Activated T-helper 9 cell treated with anti-CD3 and anti-CD28 coated beads, Interleukin-2, amount 50 U/mL, for 16 hours (primary cell): ENCODE measurements at places on chromosomes 6 and 20.

GRCh38 chr6:117200067-117200466, 65.3 kb upstream of the VGLL2 start:
- DNase-seq, result no peak

- no peak for DNase-seq
Measured at GRCh38 chr6:69427882-69428281, 368.9 kb downstream of the LMBRD1 start.

DNA sequence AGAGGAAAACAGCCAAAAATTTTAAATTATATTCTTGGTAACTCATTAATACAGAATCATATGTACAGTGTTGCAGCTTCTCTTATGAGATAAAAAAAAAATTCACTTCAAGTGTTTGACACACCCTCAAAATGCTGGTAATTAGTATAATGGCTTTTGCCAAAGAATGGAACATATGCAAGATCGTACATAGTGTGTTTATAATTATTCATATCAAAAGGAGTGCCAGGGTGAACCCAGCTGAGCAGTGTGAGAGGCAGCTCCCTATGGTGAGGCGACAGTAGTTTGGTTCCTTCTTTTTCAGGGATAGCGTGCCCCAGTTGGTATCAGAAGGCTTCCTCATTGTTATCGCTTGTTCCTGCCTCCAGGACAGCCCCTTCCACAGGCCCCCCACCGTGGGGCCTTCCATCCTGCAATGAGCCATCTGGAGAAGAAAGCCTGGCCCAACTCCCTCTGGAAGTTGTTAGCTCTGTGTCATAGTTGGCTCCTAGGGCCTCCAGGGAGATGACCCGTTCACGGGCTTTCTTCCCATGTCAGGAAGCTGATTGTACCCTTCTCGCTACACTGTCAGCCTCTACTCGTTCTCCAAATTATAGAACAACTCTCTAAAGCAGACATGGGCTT, 150.7 kb downstream of the FRK start:
- no peak for DNase-seq

- DNase-seq, result no peak
Measured at GRCh38 chr6:43492673-43493072, 15.3 kb downstream of the TJAP1 start.

- DNase-seq, result no peak
Measured at GRCh38 chr6:49342410-49342809, 120.6 kb downstream of the MMUT start.

DNA sequence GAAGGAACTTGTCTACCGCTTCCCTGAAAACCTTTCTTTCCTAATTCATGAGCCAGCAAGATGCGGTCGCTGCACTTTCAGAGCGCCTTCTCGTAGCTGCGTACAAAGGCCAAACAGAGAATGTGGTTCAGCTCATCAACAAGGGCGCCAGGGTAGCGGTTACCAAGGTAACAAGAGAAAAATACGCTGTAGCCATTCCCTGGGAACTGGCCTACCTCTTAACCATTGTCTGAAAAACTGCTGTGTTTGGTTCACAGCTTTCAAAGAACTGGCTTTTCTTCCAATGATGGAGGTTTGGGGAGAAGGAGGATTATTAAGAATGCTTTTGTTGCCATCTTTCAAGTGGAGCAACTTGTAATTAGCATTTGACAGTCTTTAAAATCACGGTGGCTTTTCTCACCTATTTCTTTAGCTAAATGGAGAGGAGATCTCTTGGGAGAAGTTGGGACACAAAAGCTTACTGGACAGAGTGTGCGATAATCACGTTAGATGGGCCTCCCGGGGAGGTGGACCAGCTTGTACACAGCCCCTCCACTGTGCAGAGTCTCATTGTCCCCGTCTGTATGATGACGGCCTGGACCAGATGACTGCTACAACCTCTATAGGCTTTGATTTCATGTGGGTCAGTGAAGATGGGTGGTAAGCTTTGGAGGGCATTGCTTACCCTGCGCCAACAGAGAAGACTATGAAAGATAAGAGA, 71.5 kb downstream of the LYRM2 start:
- no peak for DNase-seq

DNA sequence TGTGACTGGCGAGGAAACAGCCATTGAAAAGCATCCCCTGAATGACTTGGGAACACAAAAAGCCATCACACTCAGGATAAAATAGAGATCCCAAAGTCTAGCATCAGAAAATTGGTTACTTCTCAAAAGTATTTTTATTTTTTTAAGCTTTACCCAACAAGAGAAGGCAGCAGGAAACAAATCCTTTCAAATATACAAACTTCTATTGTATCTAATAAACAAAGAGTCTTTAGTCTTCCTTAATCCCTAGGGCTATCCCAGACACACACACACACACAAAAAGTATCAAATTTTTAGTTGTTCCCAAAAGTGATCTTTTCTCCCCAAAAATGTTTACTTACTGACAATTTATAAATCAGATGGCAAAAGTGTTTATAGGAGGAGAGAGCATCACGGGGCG, 33.2 kb upstream of the MARCKS start:
- no peak for DNase-seq

- no peak for DNase-seq
Measured at GRCh38 chr6:31723245-31723979, at the start of gene MPIG6B. MPIG6B (plus strand) TSS chr6:31723373; CDS start chr6:31723384, 11 bp downstream.

DNA sequence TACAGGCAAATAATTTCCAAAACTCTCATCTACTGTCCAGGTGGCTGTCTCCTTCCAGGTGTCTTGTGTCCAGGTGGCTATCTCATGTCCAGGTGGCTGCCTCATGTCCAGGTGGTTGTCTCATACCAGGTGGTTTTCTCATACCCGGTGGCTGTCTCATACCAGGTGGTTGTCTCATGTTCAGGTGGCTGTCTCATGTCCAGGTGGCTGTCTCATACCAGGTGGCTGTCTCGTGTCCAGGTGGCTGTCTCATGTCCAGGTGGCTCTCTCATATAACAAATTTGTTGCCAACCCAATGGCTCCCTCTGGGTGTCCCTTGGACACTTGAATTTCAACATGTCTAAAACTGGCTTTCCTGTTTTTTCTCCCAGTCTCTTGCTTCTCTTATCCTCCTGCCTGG, 14.3 kb upstream of the SLC22A3 start:
- DNase-seq, result no peak

- DNase-seq, result no peak
Measured at GRCh38 chr20:20582734-20583133, 129.7 kb downstream of the RALGAPA2 start.

GRCh38 chr6:8059129-8059528, 5.1 kb downstream of the BLOC1S5 start:
- no peak for DNase-seq

- no peak for DNase-seq
Measured at GRCh38 chr6:111461860-111462259, 21.2 kb downstream of the REV3L start.

- DNase-seq, result no peak
Measured at GRCh38 chr20:54126806-54127655, 46.8 kb downstream of the CYP24A1 start.

- no peak for DNase-seq
Measured at GRCh38 chr6:17277256-17277655, 3.9 kb upstream of the RBM24 start.

GRCh38 chr6:70404658-70405057, 8.7 kb upstream of the FAM135A start:
- no peak for DNase-seq

GRCh38 chr6:4342407-4343137, 207.2 kb upstream of the ECI2 start:
- no peak for DNase-seq

DNA sequence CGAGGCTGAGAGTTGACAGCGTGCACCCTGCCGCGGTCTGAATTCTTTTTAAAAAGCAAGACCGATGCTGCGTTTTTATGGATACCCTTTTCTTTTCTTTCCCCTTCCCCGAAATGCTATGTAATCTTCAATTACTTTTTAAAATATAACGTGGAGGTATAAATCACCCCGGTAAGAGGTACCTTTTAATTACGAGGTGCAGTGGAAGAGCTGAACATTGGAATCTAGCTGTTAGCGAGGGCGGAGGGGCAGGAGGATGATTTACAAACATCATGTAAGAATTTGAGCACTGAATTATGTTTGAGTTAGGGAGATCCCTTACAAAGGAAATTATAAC, 1.2 kb downstream of the EYA2 start:
- no peak for DNase-seq

DNA sequence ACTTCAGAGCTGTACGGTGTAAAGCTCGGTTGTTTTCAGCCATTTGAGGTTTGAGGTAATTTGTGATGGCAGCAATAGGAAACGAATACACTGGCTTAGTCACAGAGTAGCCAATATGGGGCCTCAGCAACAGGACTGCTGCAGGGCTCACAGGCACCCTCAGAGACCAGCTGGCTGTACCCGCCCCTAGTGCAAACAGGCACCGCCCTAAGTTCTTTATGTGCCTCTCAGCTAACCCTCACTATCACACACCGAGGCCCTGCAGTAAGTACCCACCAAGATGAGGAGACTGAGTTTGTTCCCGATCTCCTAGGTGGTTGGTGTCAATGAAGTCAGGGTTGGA, 11.2 kb upstream of the SERPINB9 start:
- DNase-seq, result no peak

DNA sequence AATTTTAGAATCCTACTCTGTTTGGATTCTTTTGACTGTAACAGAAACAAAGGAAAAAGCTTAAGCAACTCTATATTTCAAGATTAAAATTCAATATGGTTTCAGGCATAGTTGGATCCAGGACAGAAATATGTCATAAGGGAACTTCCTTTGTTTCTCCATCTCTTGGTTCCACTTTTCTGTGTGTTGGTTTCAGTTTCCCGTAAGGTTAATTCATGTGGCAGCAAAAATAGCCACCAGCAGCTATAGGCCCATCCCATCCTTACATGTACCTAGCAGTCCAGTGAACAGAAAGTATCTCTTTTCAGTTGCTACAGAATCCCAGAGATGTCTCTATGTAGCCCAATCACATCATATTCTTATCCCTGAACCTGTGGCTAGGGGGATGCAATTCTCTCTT, 8.8 kb upstream of the FAM8A1 start:
- DNase-seq, result no peak

GRCh38 chr6:137494281-137494987, at the start of gene OLIG3:
OLIG3 (minus strand) TSS chr6:137494394; CDS start chr6:137494170, 224 bp downstream.
- DNase-seq, result no peak

DNA sequence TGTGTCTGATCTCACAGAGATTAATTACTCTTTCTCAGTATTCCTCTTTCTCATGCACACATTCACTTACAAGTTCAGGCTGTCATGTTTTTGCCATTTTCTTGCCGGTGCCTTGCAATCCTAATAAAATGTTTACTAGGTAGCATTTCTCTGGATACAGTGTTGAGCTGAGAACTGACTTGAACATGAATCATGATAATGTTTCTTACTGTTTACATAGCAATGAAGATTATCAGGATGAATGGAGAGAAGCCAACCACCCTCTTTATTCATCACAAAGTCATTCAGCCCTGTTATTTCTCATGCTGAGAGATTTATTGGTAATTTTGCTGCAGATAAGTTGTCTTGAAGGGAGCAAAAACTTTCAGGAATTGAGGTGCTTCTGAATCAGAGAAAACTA, 185.5 kb upstream of the ECI2 start:
- no peak for DNase-seq

GRCh38 chr6:167956983-167957492, 40.4 kb upstream of the KIF25 start:
- DNase-seq, result no peak

DNA sequence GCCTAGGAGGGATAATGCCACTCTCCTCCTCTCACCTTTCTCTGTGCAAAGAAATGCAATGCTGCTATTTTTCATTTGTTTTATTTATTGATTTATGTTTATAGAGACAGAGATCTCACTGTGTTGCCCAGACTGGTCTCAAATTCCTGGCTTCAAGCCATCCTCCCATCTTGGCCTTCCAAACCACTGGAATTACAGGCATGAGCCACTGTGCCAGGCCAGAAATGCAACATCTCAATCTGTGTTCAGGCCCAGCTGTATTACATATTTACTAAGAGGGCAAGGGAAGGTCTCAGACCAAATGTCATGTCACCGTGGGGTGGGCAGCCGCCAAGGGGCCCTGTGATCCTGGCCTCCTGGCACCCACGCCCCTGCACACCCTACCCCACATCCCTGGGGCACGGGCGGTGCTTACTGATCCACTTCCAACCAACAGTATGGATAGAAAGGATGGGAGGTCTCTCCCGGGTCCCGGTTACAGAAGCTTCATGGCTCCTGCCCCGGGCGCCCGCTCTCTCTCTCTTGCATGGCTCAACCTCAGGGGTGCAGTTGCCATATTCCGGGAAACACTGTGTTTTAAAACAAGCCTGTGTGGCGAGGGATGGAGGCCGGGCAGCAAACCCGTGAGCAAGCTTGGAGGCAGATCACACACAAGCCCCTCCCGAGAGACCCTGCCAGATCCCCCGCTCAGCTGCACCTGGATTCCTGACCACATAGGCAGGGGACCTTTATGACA, 111.8 kb downstream of the AGPAT4 start:
- DNase-seq, result no peak

- DNase-seq, result no peak
Measured at GRCh38 chr6:49692534-49692933, 20.8 kb downstream of the CRISP2 start.

DNA sequence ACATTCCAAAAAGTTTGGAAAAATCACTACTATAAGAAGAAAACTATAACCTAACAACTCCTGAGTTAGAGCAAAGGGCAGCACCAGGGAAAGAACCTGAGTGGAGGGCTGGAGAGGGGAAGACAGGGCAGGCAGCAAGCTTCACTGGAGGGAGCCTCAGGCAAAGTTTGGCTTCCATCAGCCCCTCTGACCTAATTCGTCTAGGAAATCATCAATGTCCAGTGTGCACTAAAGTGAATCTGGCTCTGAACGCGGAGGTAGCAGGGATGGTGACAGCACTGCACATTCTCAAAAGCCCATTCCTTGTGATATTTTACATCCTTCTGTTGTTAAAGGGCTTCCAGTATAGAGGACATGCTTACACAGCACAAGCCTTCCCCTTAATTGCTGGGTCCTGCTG, 87.1 kb downstream of the ZDHHC14 start:
- no peak for DNase-seq

GRCh38 chr20:4040283-4041179, 25.2 kb upstream of the RNF24 start:
- DNase-seq, result no peak

DNA sequence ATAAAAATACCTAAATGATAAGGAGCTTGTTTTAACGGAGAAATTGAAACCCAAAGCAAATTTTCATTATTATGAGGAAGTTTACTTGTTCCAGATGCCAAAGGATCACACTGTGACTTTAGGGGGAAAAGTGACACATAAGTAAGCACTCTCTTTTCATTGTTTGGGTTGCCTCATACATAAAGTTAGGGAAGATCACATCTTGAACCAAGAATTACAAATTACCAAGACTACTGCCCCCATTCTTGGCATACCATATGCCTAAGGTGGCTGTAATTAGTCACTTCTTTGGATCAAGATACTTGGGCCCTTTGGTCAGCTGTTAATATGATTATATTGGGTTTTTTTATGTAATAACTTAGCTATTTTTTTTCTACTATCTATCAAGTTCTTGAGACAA, 269.0 kb downstream of the COL12A1 start:
- DNase-seq, result no peak

GRCh38 chr20:2657241-2657640, 4.8 kb downstream of the NOP56 start:
- DNase-seq, result no peak

- DNase-seq, result no peak
Measured at GRCh38 chr20:2451422-2451821, 19.2 kb downstream of the SNRPB start.
